ENCODE measurements at places on chromosomes 5 and 9.

DNA sequence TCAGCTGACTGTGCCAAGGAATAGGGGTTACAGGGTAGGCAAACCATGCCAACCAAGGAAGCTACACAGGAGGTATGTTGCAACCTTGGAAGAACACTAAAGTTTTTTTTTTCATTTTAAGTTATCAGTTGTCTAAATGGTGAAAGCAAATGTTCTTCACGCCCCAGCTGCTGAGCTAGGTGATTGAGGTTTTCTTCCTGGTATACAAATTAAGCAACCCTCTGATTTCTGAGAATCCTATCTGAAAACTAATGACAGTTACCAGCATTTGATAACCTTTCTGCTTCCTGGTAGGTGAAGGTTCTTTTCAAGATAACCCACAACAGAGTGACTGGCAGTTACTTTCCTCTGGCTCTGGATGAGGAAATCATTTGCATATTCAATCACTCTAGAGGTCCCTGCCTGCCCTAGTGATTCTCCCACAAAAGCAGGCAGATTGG, 194.9 kb downstream of the ATP10B start:
- DNase-seq: no peak

DNA sequence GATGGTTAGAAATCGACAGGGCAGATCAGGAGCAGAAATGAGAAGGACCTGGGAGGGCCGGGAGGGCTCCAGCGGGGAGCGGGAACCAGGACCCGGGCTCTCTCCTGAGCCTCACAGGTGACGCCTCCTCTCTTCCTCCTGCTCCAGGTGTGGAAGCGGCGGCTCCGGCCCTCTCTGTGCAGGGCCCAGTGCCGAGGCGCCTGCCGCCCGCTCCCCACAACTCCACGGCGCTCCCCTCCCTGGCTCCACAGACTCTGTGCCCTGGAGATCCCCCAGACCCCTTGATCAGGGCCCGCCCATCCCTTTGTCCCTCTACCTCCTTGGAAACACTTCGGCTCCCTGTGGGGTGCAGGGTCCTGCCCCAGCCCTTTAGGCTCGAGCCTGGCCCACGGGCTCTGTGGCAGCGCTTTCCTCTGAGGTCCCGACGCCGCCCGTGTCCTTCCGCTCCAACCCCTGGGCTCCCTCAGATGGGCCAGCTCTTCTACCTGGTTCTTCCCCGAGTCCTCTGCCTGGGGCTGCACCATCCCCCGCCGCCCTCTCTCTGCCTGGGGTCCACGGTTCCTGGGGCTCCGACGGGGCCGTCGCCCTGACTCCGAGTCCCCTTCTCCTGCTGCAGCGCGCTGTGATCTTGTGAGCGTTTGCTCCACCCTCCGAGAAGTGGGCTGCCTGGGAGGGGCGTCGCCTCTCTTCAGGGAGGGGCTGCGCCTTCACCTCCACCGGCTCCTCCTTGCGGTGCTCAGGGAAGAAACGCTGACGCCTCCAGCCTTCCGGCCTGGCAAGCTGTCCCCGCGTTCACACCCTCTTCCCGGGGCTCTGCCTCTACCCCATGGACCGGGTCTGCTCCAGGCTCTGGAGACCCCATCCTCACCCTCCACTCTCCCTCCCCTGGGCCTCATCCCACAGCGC, 22.4 kb upstream of the SLC6A3 start:
- DNase-seq: no peak

- DNase-seq: no peak
Observed at GRCh38 chr5:93395010-93395409, 186.0 kb downstream of the NR2F1-AS1 start.

DNA sequence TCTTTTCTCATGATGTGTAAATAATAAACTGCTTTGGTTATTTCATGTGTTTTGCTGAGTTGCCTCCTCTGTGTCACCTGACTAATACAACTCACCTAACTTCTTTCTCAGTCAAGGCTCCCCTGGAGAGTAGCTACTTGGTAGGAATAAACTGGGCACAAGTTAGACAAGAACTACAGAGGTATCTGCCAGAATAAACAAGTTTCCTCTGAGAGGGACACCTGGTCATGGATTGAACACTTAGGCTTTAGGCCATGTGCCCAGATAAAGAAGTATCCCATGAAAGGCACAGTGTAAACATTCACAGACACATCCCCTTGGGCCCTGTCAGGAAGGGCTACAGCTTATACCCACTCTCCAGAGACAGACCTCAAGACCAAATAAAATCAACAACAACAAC, 532.5 kb downstream of the KIF4B start:
- no peak for DNase-seq

DNA sequence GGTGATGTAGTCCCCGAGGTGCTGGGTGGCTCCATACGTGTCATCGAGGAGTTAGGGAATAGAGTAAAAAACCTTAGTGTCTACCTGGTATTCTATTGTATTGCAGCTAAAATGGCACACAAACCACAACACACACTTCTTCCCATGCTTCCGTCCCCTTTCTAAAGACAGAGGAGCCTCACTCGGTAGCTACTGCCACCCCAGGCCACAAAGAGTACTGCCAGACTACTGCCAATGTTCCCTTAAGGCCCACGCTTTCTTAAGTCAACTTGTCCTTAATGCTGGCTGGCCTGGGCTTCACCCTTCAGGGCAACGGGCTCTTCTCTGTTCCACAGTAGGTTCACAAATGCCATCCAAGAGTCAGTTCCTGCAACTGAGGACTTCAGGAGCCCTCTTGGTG, 673.0 kb downstream of the ELAVL2 start:
- DNase-seq: no peak

- DNase-seq: no peak
Observed at GRCh38 chr5:179766021-179766725, 27.6 kb upstream of the LTC4S start.

GRCh38 chr9:134153450-134153849, 10.9 kb downstream of the RNU6ATAC start:
- DNase-seq: no peak

GRCh38 chr5:108238936-108239887, 142.7 kb downstream of the FBXL17 start:
- no peak for DNase-seq

DNA sequence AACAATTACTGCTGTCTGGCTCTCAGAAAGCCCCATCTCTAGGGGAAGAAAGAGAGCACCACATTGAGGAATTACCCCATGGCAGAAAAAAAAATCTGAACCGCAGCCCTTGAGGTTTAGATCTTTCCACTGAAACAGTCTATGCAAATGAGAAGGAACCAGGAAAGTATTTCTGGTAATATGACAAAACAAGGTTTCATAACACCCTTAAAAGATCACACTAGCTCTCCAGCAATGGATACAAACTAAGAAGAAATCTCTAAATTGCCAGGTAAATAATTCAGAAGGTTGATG, 427.1 kb downstream of the PRELID2 start:
- DNase-seq: no peak

- no peak for DNase-seq
Observed at GRCh38 chr5:139670369-139671095, 22.4 kb downstream of the CXXC5 start.

DNA sequence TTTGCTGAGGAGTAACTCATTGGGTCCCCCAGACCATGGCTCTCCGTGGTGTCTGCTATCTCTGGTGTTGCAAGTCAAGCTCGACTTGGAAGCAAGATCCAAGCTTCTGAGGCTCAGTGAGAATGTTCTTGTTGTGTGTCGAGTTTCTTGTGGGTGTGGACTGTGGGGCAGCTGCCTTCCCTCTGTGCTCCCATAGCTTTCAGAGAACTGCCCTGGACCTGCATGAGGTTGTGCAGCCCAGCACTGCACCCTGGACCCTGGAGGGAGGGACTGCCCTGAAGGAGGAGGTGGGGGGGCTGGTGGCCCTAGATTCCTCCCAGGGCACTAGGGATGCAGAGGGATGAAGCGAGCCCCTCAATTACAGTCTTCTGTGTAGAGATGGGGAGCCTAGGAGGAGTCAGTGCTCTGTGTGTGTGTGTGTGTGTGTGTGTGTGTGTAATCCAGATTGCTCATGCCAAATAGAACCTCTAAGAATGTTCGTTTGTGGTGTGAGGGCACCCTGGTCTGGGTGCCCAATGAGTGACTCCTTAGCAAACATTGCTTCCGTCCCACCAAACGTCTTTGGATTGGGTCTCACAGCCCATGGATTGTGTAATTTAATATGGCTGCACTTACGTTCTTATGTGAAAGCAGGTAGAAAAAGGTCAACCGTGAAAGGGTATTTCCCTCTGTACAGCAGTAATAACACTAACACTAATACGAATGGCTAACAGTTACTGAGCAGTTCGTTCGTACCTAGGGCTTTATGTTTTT, 143.3 kb upstream of the LMX1B start:
- DNase-seq: no peak

DNA sequence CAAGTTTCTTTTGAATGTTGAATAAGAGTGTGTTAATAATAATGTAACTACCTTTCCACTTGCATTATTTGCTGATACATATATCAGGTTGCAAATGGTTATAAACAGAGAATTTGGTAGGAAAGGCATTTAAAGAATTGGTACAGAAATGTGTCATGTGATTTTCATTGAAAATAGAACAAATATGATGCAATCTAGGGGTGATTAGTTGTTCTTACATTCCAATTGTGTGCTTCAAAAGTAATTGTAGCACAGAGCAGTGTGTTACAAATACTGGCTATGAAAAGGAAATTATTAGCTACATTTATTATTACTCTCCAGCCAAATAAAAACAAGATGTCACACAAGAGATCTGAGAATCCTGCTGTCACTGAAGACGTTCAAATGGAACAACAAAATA, 61.8 kb upstream of the PRDM9 start:
- DNase-seq: no peak

DNA sequence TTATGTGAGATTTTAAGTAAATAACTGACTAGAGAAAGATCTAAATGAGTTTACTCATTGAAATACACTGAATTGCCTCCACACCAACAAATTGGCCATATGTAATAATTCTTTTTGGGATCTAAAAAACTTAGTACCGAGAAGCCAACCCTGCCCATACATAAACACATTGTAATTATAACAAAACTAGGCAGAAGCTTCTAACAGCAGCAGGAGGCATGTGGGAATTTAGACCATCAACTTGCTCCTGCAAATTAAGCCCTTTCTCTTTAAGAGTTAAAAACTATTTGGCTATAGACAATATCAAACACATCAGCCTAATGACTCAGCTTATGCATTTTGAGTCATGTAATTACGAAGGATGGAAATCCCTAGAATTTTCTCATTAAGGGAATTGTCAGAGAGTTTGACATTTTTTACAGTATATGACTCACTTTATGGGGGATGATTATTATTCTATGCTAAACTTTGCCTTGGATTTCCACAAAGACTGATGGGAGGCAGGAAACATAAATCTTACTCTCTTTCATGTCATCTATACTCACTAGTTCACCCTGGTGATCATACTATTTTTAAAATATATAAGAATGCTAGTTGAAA, 1.0 kb downstream of the IL7R start:
- no peak for DNase-seq

DNA sequence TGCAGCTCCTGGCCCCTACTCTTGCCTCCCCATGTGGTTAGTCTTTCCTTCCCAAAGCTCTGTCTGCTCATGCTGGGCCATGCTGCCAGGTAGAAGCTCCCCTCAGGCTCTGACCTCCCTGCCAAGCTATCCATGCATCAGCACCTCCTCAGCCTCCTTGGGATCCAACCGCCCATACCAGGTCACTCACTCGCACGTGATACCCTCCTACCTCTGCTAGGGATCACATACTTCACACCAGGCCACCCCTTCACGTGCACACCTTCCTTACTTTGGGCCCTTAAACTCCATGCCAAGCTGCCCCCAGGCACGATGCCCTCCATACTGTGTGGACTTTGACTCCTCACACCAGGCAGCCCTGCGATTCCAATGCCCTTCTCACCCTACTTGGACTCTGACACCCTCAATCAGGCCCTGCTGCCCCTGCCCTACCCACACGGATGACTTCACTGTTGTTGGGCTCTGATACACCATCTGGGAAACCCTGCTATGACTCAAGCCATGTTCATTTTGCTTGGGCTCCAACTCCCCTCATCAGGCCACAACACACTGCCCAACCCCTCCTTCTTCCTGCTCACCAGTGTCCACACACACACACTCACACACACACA, 34.1 kb downstream of the ZNF483 start:
- DNase-seq: no peak

- no peak for DNase-seq
Observed at GRCh38 chr5:139438707-139439012, 665 bp downstream of the DNAJC18 start.

GRCh38 chr5:99807346-99807745, 727.8 kb upstream of the FAM174A start:
- no peak for DNase-seq

DNA sequence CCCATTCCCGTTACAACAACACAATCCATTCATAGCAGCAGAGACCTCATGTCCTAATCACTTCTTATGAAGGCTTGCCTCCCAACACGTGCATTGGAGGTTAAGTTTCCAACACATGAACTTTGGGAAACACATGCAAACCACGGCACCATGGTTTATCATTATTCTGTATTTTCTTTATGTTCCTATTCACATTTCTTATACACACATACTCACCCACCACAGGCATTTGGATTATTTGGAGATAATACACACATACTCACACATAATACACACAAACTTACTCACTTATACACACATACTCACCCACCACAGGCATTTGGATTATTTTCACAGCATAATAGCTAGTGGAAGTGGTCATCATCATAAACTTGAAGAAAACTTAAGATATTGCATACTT, 75.6 kb downstream of the C7 start:
- DNase-seq: no peak

DNA sequence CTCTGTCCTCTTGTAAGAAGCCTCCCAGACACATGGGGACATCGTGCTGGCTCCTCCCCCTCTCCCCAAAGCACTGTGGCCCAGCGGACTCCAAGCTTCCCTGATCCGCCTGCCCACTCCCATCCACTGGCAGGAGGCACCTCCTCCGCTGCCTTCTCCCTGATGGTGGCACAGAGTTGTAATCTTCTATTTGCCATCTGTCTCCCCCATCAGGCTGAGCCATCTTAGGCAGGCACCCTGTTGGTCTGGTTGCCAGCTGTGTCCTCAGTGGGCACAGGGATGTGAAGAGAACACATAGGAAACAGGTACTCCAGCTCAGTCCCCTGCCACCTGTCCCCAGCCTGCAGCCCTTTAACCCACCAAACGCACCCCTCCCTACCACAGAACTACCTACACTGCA, 5.4 kb upstream of the ZDHHC12 start:
- DNase-seq: no peak

- DNase-seq: no peak
Observed at GRCh38 chr5:175032741-175033151, 308.4 kb downstream of the MSX2 start.

- no peak for DNase-seq
Observed at GRCh38 chr9:69253057-69253456, 72.0 kb upstream of the ENTREP1 start.

- no peak for DNase-seq
Observed at GRCh38 chr9:94725293-94725692, 1.2 kb upstream of the AOPEP start.

GRCh38 chr9:79572608-79573411, 1.0 kb downstream of the TLE4 start:
- DNase-seq: no peak

- DNase-seq: no peak
Observed at GRCh38 chr5:158840193-158840592, 259.5 kb downstream of the EBF1 start.
